ENCODE measurements at places on chromosomes 7 and 10.
A peak's percentile ranks its signal among the peaks of the same experiment; 100 is the strongest.

- no peak for DNase-seq
Observed at GRCh38 chr10:70188768-70189167, 18.5 kb upstream of the SAR1A start.

- no peak for DNase-seq
Observed at GRCh38 chr10:71218046-71218650, 5.8 kb downstream of the UNC5B start.

- no peak for DNase-seq
Observed at GRCh38 chr10:101120520-101120883, 10.6 kb upstream of the TLX1 start.

DNA sequence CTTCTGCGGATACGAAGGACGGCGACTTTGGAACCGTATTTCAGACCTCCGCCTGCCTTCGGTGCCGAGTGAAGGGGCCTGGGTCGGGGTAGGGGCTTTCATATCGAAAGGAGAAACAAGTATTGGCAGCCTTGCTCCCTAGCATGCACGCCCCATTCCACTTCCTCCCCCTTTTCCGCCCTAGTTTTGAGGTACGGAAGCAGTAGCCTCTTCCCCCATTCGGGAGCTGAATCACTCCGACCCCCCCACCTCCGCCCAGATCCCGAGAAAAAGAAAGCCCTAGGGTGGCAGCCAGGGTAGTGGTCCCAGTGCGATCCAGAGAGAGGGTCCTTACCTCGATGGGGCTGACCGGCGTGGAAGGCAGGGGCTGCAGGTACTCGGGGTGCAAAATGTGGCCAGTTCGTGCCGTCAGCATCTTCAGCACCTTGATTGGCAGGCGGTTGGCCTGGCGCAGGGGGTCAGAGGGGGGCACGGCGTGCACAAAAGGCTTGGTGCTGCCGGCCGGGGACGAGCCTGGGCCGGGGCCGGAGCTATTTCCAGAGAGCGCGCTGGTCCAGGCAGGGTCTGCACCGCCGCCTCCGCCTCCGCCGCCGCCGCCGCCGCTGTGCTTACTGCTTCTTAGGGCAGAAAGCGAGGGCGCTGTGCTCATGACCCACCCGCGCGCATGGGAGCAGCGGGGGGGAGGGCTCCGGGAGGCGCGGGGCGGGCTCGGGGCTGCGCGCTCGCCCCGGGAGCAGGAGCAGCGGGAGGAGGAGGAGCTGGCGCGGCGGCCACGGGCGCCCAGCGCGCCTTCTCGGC is 594 bp downstream of the ZNF503 start:
- peak; percentile 17 for DNase-seq

DNA sequence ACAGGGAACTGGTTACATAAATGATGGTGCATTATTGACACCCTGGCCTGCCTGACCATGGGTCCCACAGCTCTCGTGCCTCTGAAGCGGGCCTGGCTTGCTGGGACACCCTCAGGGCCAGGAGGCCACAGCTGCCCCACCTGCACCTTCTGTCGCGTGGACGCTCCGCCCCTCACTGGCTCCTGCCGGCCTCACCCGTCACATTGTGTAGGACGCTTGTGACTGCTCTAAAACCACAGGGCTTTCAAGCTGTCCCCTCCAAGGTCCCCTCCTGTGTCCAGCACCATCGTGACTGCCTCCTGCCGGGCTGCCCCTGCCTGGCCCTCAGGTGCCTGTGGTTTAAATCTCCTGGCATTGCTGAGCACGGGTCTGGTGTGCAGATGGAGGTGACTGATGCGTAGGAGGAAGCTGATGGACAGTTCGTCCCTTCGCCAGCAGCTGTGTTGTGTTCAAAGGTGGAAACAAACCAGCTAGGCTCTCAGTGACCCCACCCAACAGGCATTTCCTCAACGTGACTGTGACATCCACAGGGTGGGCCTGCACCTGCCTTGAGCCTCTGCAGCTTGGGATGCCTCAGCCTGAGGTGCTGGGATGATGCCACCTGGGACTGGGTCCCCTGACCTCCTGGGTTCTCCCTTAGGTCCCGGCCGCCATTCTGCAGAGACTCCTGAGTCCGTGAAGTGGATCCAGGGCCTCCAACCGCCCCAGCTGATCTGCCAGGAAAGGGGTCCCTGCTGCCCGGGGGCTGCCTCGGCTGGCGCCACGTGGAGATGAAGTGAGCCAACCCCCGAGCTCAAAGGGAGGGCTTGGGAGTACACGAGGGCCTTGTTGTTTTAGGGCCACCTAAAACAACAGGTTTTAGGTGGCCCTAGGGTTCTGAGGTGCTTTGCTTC is 148.5 kb downstream of the WDR37 start:
- no peak for DNase-seq

DNA sequence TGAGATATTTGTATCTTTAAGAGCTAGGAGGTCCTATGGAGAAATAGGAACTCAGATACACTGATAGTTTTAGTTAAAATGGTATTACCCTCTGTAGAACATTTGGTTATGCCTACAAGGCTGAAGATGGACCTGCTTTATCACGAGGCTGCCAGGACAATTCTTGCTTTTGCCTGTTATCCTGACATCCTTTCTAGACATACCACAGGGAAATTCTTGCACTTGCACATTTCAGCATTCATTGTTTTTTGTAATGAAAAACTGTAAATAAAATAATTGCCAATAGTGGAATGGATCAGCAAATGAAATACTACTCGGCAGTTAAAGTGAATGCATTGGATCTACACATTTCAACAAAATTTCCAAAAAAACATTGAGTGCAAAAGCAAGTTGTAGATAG is 9.7 kb downstream of the COL28A1 start:
- no peak for DNase-seq

GRCh38 chr7:98727146-98727709 is 110.1 kb downstream of the NPTX2 start:
- DNase-seq = no peak

GRCh38 chr7:106895246-106895864 is 30.3 kb downstream of the PIK3CG start:
- no peak for DNase-seq

DNA sequence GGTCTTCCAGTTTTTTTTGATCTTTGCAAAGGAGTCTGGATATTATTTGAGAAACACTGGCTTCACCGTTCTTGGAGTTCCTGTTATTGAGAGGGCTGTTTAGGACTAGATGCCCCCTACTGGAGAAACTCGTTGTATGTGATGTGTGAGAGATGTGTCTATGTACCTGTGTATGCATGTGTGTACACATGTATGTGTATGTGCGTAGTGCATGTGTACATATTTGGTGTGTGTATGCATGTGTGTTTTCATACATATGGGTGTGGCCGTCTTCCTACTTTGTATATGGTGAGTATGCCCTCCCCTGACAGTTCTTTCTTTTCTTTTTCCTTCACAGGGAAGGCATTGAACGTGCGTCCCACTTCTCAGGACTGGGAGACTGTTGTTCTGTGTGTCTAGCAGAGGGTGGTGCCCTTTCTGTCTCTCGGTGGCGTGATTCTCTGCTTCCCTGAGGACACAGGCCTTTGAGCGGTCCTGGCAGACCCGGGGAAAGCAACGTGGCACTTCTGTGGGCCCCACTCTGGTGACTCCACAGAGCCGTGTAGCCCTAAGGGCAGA is 3.0 kb upstream of the CALHM3 start:
- DNase-seq = peak; percentile 26

DNA sequence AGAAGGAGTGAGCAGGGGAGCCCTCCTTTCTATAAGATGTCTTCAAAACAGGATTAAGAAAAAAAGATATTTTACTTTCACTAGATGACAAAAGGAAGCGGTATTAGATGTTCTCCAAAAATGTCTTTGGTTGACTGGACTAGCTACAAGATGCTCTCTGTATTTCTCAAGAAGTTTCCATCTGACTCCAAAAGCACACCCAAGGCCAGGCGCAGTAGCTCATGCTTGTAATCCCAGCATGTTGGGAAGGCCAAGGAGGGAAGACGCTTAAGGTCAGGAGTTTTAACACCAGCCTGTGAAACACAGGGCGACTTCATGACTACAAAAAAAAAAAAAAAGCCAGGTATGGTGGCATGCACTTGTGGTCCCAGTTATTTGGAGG is 84.5 kb downstream of the PIP4K2A start:
- DNase-seq = no peak

- DNase-seq = no peak
Observed at GRCh38 chr7:151702961-151703360, 174.0 kb downstream of the PRKAG2 start.

DNA sequence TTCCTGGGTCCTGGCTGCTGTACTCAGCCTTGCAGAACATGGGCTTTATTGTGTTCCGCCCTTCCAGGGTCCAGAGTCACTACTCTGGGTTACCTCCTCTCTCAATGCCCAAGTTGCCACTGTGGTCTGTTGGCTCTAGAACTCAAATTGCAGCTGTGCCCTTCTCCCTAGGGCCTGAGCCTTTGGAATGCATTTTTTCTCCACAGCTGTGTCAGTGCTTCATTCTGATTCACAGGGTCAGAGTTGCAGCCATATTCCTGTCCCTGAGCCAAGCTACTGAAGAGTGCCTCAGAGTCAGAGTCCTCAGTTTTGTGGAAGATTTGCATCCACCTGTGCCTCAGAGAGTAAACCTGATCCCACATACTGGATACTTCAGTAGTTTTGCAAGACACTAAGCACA is 167.5 kb downstream of the ITGB1 start:
- DNase-seq = no peak

DNA sequence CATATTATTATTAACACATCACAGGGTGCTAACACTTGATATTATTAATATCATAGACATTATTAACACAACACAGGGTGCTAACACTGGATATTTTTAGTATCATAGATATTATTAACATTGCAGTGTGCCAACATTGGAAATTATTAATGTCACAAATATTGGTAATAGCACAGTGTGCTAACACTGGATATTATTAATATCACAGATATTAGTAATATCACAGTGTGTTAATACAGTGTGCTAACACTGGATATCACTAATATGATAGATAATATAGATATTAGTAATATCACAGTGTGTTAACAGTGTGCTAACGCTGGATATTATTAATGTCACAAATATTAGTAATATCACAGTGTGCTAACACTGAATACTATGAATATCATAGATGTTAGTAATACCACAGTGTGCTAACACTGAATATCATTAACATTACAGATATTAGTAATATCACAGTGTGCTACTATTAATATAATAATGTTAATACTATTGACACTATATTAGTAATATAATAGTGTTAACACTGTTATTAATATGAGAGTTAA is 1.6 kb upstream of the TMEM225B start:
- no peak for DNase-seq

- no peak for DNase-seq
Observed at GRCh38 chr7:142808802-142809583, 38.2 kb downstream of the PRSS2 start.

- DNase-seq = no peak
Observed at GRCh38 chr7:29642494-29643155, 79.0 kb downstream of the PRR15 start.

- DNase-seq = peak; percentile 34
Observed at GRCh38 chr10:71383972-71384687, 12.6 kb upstream of the CDH23 start.

DNA sequence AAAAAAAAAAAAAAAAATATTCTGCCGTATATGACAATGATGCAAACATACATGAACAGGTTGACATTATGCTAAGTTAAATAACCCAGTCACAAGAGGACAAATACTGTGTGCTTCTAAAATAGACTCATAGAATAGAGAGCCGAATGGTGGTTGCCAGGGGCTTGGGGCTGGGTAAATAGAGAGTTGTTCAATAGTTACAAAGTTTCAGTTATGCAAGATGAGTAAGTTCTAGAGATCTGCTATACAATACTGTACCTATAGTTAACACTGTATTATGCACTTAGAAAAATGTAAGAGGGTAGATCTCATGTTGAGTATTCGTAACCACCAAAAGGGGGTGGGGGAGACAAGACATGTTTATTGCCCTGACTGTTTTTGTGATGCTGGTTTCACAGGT is 77.1 kb upstream of the GNAI1 start:
- no peak for DNase-seq

DNA sequence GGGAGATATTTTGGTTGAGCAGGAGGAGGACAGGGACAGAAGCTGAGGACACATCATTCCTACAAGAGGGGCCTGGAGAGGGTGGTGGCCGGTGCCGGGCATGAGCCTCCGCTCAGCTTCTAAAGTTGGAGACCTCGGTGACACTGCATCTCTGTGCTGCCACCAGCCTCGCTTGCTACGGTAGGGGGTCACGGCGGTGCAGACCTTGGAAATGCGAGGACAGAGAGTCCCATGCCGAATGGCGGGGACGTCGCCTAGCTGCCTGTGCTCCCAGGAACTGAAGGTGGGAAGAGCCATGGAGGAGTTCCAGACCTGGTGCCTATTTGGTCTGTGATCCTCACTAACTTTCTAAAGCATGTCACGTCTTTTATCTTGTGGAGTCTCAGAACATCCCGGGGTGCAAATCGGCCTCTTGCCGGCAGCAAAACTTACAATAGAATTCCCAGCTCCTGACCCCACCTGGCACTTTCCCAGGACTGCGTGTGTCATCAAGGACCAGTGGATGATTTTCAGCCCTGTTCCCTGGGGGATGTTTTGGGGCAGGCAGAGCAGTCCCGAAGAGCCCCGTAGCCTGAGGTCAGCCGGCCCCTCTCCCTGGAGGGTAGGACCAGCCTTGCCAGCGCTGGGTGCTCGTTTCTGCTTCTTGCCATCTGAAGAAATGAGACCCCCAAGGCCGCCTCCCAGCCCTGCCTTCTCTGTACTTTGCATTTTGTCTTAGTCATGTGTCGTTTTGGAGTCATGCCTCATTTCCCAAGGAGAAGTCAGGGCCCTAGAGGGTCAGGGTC is 205.8 kb upstream of the SHH start:
- no peak for DNase-seq

DNA sequence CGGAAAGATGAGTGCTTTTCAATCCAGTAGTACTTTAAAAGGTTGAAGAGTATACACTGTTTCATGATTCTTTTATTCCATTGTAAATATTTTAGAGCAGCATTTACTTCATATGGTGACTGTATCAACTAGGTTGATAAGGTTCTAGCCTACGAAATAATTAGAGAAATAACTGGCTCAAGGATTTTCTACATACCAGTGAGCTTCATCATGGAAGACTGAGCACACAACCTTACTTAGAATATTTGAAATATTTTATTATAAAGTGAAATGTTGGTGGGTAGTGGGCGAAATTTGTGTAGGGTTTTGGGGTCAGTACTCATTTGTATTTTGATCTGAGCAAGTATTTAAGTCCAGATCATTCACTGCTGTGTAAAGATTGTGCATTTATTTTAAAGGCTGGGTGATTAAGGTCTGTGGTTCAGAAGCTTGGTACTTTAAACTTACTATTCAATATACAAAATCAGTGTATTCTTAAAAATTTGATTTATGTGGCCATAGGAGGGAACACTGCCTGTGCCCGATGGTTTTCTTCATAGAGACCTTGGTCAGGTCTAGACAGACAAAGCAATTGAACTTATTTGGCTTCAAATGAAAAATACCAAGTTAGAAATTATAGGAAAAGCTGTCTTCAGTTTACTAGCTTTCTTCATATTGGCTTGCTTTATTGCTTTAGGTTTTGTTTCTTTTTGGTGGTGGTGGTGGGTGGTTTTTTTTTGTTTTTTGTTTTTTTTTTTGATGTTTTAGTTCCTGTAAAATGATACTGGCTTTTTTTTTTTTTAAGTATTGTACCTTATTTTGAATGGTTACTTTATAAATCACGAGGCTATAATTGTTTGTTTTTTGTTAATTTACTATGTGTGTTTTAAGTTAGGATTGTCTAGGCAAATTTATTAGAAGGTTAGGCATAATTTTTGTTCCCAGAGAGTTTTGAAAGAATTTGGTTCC is 3.0 kb downstream of the KMT2E start:
- DNase-seq = peak; percentile 64
